HCT116 (cell line): ENCODE measurements at places on chromosomes 5 and 9. TPM values are rescaled to one million over a fixed set of nuclear protein-coding genes. Genes with fewer than 3 reads are reported as not detected.

GKAP1 gene
- 6.8 TPM for total RNA-seq

TEX48 gene
- not detected for total RNA-seq

NDUFS4 gene
- 91.4 TPM for total RNA-seq

KIF27 gene
- 4.3 TPM for total RNA-seq

IFNK gene
- total RNA-seq = not detected

CER1 gene
- not detected for total RNA-seq

PCDHB15 gene
- 0.07 TPM for total RNA-seq

SLC36A3 gene
- total RNA-seq = not detected

IL4 gene
- not detected for total RNA-seq

LECT2 gene
- total RNA-seq = not detected

PIP5KL1 gene
- 37.6 TPM for total RNA-seq

IL3 gene
- total RNA-seq = not detected

GFPT2 gene
- 16.1 TPM for total RNA-seq

ADGRV1 gene
- total RNA-seq = 6.0 TPM

GDA gene
- total RNA-seq = 49.4 TPM

GRCh38 chr9:109972026-109972882 lies 192.3 kb downstream of the PALM2AKAP2 start:
- no peak for DNase-seq

- no peak for DNase-seq
Observed at GRCh38 chr9:132547436-132547835, 35.0 kb upstream of the BARHL1 start.

DNA sequence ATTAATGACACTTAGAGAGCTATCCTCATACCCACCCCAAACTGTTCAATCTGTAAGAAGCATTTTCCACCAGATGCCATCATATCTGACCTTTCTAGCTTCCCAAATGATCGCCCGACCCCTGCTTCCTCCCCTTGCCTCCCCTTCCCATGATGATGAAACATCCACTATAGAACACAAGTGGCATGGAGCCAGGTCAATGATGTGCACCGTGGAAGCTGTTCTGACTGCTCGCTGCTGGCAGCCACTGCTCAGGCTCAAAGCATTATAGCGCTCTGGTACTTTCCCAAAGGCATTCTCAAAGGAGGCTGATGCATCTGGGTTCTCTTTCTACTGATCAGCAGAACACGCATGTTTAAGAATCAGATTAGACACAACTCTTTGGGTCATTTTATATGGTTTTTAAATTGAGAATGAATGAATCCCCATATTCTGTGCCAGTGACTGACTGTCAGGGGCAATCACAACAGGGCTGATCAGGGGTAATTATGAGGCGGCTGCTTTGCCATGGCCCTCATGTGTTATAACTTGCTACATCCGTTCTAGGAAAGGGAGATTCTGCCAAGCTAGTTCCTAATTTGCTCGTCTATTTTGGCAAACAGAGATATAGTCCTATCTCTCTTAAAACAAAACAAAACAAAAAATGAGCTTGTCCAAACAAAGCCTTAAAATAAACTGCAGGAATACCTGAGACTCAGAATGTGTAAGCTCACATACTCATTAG lies 343.7 kb downstream of the ENC1 start:
- DNase-seq = no peak

DNA sequence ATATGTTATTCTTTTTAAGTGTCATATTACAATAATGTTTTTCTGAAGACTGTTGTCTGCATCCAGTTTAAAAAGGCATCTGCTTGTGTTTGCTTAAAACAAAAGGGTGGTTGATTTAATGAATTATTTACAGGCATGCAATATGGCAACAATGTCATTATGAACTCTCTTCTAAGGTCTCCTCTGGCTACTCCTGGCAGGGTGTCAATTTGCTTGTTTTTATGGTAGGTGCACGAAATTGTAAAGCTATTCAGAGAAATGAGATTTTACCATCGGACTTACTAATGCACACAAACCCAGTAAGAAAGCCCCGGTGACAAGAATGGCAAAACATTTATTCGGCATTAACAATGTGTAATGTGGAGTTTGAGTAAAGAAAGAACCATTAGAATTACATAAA lies 539.8 kb upstream of the ZNF608 start:
- no peak for DNase-seq

DNA sequence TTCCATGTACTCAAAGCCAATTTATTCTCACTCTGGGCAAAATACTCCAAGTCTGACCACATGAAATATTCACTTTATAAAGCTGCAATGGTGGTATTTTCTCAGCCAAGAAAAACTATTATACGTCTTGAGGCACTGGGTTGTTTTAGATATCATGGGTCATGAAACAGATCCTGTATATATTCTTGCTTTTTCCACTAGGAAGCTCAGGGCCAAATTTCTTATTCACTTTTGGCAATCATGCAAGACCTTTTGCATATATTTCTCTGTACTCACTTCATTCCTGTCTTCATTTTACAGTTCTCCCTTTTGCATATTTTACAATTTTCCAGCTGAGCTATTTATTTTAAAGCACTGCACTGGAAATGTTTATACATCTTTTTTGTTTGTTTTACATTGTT lies 49.8 kb downstream of the GABBR2 start:
- DNase-seq = no peak

DNA sequence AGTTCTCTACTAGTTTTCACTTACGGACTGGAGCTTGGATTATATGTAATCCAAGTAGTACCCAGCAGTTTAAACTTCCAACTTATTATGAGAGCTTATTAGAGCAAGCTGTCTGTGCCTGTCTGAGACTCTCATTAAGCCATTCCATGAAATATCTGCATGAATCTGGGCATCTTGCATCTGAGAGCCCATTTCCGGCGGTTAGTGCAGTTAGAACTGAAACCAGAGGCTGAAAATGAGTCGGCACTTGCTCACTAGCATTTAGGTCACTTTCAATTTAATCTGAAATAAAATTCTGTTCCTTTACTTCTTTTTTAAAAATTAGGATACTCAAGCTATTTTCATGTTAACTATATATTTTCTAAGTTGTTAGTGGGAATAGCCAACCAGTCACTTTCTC lies 102.2 kb downstream of the MEGF10 start:
- DNase-seq = no peak

DNA sequence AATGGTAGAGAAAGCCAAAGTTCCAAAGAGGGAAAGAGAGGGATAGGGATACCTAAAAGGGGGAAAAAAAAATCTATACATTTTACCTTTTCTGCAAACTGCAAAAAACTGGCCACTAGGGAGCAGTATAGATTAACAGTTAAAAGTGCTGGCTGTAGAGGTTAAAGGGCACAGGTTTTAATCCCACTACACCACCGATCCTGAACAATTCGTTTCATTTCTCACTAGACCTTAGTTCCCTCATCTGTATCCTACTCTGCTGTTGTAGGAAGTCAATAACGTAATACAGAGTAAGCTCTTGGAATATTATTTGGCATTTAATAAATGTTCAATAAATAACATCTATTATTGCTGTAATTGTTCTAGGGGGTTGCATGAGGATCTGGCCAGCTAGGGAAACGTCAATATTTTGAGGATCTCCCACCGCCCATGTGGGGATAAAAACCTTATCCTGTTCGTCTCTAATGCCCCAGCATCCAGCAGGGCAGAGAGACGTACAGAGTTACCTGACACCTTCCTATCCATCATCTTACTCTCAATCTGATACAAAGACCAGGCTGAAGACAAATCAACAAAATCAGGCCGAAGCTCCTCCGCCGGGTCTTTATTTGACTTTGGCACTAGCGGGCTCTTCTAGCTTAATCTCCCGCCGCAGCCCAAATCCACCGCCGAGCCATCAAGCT lies 757 bp downstream of the CDC26 start:
- DNase-seq = peak; percentile 48

GRCh38 chr9:109923806-109924205 lies 143.8 kb downstream of the PALM2AKAP2 start:
- no peak for DNase-seq

DNA sequence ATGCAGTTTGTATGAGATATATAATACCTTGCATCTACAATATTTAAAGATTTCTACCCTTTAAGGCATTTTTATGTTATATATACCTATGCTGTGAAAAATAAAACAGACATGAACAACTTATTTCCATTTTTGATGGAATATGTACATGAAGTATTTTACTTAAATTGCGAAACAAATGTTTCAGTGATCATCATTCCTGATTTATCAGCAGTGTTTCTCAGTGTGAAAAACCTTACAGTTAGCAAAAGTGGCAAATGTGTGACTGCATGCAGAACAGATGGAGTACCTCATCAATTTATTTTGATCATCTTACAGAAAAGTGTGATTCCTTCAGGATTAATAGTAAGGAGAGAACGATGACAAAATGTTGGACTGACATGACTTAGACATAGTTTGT lies 43.1 kb downstream of the PRR16 start:
- no peak for DNase-seq

- no peak for DNase-seq
Observed at GRCh38 chr9:136975644-136976043, 1.7 kb upstream of the PTGDS start.

GRCh38 chr5:7066471-7067235 lies 329.3 kb upstream of the ADCY2 start:
- no peak for DNase-seq

DNA sequence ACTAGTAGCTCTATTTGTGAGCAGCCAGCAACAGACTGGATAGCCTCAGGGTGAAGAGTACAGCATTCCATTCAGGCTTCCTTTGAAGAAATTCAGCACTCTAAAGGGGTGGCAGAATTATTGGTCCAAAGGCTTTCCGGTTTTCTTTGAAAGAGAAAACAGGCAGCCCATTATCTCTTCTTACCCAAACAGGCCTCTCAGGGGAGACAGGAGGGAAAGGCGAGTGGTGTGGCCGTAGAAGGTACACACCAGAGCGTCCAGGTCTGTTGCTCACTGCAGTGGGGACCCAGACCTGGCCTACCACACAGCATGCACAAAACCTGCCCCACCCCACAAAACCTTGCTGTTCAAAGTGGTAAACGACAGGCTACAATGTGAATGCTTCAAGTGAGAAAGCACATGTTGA lies 83.3 kb downstream of the ZNF608 start:
- DNase-seq = no peak

DNA sequence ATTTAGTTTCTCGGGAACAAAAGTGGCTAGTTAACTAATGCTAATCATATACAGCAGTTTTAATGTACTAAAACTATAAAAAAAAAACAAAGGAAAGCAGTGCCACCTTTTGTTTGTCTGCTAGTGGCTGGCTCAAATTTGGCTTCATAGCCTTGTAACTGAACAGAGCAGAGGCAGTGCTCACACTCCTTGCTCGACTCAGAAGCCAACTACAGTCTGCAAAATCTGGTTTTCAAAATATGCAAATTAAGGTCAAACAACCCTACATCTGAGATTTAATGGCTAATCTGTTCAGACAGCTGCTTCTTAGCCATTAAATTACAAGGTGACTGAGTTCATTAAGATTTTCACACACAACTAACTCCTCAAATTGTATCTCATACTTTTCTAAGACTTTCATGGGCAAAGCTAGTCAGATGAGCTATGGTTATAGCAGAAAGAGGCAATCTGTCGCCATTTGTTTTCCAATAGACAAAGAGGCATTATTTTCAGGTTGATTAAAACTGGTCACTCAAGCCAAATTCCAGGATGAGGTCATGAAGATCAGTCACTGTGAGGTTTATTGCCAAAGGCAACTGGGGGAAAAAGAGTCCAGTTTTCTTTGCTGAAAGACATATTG lies 56.8 kb upstream of the EPB41L4A start:
- no peak for DNase-seq

DNA sequence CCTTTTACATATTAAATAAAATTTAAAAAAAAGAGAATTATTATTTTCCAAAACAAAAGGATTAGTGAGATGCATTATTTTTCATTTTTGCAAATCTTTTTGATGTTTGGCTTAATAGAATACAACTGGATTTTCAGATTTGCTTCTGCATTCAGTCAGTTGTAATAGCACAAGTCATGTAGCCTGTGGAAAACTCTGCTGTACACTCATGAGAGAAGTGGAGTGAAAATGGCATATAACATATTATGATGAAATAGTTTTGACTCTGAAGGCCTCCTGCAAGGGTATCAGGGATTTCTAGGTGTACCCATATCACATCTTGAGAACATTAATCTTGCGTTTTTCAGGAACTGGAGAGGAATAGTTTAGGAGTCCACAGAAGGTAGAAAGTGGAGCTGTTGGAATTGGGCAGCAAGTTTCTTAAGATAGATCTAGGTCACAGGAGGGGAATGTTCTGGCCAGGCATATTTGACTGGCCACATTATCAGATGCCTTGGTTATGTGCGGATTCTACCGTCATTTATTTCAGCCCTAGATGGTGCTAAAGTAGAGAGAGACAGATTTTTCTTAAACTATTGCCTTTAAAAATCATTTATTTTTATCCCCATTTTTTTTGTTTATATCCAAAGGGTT lies 16.4 kb downstream of the LNPEP start:
- DNase-seq = no peak

DNA sequence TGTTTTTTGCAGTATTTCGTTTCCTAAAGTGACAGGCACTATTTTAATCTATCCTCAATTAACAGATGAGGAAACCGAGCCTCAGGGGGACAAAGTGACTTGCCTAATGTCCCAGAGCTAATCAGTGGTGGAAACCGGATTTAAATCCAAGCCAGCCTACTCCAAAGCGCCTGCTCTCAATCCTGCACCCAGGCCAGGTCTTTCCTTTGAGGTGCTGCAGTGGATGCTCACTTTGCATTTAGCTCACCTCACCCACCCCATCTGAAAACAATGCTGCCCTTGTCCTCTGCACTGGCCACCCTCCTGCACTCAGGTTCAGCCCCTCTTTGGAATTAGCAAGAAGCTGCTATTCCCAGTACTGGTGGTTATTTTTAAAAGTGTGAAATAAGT lies 16.0 kb downstream of the ANGPTL2 start:
- DNase-seq = no peak

DNA sequence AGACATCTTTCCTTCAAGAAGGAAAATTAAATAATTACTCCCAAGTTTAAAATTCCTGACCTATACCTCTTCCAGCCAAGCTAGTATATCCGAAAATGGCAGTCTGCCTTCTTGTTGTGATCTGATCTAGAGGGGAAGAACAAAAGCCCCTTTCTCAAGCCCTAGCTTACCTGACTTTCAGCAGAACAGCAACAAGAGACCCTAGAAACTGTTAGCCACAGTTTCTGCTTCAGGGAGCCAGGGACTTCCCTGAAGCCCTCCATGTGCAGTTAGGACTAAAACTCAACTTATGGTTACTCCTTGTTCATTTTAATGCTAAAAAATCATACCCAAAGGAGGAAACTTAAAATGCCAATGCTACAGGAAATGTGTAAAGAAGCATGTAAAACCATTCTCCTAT lies 366.7 kb upstream of the CTNND2 start:
- no peak for DNase-seq

- DNase-seq = no peak
Observed at GRCh38 chr9:127132375-127132774, 9.9 kb upstream of the ANGPTL2 start.

DNA sequence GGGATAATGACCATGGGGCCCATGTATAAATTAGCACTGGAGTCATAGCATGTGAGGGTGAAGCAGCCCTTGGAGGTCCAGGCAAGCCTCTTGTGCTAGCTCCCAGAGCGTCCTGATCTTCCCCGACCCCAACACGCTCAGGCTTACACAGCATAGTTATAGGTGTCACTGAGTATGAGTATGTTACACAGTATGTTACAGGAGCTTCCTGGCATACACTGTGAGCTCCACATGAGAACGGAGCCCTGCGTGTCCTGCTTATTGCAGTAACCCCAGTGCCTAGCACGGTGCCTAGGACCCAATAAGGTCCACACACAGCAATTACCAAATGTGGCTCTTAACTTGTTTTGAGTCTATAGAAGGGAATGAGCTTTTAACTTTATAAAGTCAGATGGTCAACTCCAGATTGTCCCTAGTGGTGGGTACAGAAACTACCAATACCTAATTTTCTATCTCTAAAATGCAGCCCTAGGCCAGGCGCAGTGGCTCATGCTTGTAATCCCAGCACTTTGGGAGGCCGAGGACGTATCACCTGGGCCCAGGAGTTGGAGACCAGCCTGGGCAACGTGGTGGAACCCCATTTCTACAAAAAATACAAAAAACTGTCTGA lies 64.1 kb downstream of the PLAC8L1 start:
- no peak for DNase-seq
